ENCODE measurements at places on chromosomes 2 and 18.

- no peak for DNase-seq
Measured at GRCh38 chr2:143994961-143995360, 525.0 kb downstream of the ZEB2 start.

DNA sequence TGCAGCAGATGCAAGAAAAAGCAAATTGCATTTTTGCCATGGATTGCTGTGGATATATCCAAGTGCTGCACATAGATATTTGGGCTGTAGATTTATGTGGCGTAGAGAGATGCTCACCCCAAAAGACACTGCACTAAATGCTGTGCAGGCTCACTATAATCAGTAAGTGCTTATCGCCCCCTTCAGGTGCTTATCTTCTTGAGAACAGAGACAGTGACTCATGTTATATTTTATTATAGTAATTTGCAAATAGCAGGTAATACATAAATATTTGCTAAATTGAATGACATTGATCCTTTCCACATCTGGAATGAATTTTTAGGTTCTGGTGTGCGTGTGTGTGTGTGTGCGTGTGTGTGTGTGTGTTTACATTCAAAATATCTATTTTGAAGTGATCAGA, 36.8 kb upstream of the PLEKHM3 start:
- no peak for DNase-seq

DNA sequence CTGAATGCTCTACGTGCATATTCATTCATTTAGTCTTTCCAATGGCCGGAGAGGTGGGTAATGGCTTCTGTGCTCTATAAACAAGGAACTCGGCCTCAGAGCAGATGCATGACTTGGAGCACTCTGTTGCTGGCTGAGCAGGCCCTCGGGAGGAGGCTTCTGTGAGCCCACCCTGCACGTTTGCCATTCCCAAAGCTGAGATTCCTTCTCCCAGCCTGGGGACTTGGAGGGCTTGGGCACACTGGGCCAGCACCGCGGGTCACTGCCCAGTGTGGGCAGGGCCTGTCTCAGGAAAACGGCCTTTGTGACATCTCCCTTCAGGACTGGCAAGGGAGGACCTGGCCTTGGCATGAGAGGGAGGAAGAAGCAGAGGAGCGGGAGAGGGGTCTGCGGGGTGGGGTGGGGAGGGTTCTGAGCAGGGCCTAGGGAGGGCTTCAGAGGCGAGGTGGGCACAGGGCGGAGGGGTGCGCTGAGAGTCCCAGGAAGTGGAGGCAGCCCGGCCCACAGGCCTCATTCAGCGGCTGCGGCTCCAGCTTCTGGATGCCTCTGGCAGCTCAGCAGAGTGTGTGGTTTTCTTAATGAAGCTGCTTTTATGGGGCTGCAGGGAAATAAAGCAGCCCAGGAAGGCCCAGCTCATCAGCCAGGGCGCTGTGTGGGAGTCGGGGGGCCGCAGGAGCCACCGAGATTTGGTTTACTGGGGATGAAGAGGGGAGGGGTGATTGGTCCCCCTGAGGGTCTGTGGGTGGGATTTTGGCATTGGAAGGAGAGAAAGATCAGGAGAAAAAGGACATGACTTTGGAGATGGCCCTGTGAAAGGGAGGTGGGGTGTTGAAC, 51.7 kb upstream of the OTOF start:
- no peak for DNase-seq

GRCh38 chr2:9091811-9092210, 88.3 kb upstream of the MBOAT2 start:
- no peak for DNase-seq

DNA sequence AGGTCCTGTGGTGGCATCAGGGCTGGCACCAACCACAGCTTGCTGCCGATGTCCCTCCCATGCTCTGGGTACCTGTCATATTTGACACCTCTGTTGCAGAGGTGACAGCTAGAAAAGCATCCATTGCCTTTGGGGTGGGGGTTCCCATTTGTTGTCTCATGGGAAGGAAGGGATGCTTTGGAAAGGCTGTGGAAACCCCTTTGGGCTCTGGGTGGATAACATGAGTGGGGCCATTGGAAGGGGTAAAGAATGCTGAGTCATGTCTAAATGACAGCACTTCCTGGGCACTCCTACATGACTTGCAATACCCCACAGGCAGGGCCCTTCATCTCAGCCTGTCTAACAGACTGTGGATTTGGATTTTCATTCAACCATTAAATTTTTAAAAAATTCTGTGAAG, 27.8 kb downstream of the CTIF start:
- DNase-seq, result no peak

GRCh38 chr18:21052385-21052784, 59.2 kb downstream of the ROCK1 start:
- no peak for DNase-seq

DNA sequence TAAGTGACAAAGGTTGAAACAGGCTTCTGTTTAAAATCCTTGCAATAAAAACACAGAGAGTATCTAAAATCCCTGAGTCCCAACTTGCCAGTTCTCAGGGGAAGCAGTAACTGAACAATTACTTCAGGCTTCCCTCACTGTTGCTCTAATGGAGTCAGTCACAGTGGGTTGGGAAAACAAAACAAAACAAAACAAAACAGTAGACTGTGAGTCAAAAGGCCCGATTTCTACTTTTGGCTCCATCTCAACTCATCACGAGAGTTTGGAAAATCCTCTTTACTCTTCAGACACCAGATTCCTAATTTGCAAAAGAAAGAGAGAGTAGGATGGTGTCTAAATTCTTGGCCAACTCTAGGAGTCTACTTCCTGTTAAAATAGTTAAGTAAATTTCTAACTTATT, 1.1 kb downstream of the FSHR start:
- no peak for DNase-seq

- no peak for DNase-seq
Measured at GRCh38 chr18:33744032-33744697, 166.1 kb downstream of the ASXL3 start.

GRCh38 chr2:28495551-28496250, at the start of gene PLB1:
TSS of gene PLB1 (plus strand) at chr2:28496060. CDS start at chr2:28496115, 55 bp downstream.
- DNase-seq, result no peak

DNA sequence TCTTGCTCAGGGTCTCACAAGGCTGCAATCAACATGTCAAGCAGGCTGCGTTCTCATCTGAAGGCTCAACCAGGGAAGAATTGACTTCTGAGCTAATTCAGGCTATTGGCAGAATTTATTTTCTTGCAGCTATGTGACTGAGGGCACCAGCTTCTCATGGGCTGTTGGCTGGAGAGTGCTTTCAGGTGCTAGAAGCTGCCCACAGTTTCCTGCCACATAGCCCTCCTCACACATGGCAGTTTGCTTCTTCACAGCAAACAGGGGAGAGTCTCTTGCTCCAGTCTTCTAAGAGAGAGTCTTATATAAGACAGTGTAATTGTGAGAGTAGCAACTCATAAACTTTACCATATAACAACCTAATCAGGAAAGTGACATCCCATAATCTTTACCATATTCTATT, 37.5 kb upstream of the INO80C start:
- no peak for DNase-seq
